ENCODE measurements at places on chromosomes 16 and 17.

DNA sequence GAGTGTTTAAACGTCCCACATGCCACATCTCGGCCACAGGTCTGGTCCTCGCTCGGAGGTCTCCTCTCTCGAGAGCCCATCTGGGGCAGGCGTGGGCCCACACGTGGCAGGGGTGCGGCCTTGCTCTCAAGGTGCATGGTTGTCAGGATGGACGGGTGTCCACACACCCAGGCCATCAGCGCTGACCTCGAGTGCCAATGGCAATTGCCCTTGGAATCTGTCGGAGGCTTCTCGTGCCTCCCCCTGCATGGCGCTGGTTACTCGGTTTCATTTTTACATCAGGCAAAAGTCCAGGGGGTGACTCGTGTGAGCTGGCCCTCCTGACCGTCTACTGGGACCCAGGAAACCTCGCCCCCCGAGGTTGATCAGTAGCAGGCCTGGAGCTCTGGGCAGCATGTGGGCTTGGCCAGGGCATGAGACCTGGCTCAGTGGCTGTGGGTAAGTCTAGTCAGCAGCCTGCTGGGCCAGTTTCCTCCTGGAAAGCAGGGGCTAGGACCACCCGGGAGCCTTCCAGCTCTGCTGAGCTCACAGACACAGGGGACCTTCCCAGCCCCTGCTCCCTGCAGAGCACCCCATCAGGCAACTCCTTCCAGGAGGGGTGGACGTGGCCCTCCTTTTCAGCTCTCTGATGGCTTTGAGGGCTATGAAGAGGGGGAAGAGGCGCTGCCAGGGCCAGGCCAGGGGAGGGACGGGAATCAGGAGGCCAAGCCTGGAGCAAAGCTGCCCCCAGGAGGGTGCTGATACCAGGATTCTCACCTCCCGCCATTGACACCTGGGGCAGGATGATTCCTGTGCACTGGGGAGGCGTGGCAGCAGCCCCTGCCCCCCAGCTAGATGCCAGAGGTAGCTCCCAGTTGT lies 3.7 kb upstream of the ZNF469 start:
- DNase-seq, result no peak

DNA sequence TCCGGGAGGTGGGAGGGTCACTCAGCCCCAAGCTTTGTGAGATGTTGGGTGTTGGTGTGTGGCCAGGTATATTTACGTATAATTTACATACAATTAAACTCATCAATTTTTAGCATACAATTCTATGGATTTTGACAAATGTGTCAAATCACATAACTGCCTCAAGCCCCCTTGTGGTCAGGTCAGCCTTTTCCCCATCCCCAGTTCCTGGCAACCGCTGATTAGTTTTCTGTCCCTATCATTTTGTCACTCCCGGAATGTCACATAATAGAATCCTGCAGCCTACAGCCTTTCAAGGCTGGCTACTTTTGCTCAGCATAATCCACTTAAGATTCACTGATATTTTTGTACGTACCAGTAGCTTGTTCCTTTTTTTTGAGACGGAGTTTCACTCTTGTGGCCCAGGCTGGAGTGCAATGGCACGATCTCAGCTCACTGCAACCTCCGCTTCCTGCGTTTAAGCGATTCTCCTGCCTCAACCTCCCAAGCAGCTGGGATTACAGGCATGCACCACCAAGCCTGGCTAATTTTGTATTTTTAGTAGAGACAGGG lies 19.3 kb upstream of the RAI1 start:
- DNase-seq, result no peak

DNA sequence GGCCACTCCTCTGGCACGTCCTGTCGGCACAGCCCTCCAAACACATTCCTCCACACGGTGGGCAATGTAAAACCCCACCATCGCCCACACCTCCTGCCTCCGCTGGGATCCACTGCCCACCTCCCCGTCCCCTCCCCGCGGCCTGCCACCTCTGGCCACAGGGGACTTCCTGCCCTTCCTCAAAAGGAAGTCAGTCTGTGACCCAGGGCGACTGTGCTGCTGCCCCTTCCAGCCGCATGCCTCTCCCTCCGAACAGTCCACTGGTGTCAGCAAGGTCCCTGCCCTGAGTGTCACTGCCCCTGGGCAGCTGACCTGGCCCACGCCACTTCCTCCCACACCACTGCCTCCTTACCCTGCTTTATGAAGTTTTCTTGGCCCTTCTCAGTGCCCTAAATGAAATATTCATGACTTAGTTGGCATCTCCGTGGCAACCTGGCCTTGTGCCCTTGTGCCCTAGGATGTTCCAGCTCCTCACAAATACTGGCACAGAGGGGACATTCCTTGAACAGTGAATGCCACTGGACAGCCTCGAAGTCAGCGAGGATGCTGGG lies 2.0 kb downstream of the PLD6 start:
- DNase-seq, result no peak

- DNase-seq, result no peak
Observed at GRCh38 chr17:40063187-40063771, 514 bp downstream of the THRA start.

GRCh38 chr17:17408236-17408794 lies 68.5 kb upstream of the MED9 start:
- DNase-seq, result no peak

- no peak for DNase-seq
Observed at GRCh38 chr17:10738521-10739258, 8.9 kb upstream of the TMEM220 start.

GRCh38 chr16:35750701-35751104 lies 2291.3 kb downstream of the TP53TG3F start:
- DNase-seq, result no peak

- DNase-seq, result no peak
Observed at GRCh38 chr17:12509801-12510200, 155.9 kb upstream of the MYOCD start.

DNA sequence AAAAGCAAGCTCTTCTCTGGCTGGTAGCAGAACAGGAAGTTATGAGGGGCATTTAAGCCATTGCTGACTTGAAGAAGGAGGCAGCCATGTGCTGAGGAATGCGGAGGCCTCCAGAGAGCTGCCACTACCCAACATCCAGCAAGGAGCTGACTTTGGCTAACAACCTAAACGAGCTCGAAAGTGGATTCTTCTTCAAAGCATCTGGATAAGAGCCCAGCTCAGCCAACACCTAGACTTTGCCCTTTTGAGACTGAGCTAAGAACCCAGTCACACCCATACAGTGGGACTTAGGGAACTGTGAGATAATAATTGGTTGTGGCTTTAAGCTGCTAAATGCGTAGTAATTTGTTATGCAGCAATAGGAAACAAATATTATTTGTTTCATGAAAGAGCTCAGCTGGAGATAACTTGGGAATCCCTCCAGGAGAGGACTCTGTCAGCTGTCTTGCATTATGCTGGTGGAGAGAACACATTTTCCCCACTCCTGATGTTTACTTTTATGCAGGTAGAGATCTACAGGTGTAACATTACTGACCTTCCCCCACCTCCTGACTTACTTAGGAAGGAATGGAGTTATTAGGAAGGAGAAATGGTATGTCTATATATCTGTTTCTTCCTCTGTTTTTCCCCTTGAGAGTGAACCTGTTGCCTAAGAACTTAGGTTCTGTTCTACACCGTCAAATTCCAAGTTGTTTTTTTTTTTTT lies 52.7 kb upstream of the ZNF629 start:
- no peak for DNase-seq

DNA sequence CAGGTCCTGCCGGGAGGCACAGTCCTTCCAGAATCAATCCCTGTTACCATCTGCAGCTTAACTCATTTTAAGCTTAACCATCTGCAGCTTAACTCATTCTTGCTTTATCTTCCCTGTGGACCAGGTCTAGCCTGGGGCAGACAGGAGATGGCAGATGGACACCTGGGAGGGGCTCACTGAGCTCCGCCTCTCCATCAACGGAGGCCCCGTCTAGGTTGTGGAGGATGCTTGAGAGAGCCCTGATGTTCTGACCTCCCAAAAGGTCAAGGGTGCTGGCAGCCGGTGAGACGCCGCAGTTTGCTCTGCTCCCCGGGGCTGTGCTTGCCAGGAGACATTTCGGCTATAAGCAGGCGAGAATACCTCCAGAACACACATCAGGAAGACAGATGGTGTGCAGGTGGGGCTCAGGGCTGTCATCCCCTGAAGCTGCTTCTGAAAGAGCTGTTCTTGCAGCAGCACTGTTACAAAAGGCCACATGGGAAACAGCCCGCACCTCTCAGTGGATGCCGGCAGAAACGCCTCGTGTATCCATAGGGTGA lies 41.3 kb downstream of the BAIAP2 start:
- no peak for DNase-seq

GRCh38 chr17:40550608-40551007 lies 14.7 kb downstream of the CCR7 start:
- DNase-seq, result no peak

- no peak for DNase-seq
Observed at GRCh38 chr17:82023447-82024241, 539 bp downstream of the LRRC45 start.

DNA sequence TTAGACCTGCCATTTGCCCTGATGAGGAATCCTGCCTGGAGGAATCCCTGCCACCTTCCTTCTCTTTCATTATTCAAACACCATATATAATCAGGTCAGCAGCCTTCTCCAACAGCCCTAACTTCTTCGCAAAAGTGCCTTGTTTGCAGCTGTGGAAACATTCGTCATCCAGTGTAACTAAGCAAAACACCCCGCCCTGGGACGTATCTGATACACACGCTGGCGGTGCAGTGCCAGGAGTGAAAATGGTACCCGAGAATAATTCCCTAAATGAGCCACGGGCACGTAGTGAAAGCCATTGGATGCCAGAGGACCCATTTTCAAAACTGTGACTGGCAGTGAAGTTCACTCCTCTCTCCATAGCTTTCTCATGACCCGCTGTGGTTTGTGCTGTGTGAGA lies 73.7 kb downstream of the IRX3 start:
- DNase-seq, result no peak

DNA sequence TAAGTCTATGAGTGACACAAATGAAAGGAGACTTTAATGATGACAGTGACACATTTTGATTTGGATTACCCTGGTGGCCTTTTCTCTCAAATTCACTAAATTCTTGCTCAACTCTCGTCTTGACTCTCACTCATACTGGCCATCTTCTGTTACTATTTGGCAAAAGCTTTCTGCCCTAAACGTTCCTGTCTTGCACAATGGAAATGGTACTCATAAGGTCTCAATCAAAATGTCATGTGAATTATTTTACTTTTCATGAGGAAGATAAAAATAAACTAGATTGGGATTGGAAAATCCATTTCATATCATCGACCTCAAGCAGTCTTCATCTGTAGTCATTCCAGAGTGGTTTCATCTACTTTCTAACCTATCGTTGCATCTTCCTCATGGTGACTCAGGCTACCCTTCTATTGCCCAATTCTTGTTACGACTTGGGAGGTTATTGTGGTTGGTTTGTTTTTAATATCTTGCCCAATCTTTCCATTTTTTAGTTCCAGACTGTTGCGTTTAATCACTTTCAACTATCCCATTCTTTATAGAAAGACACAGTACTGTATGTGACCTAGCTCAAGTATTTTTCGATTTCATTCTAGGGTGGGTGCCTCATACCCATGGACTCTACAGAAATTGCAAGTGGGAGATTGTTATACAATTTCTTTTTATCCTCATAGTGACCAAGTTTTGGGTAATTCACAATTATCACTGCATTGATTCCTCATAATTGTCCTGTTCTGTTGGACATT lies 317.2 kb upstream of the KCNJ16 start:
- DNase-seq, result no peak

DNA sequence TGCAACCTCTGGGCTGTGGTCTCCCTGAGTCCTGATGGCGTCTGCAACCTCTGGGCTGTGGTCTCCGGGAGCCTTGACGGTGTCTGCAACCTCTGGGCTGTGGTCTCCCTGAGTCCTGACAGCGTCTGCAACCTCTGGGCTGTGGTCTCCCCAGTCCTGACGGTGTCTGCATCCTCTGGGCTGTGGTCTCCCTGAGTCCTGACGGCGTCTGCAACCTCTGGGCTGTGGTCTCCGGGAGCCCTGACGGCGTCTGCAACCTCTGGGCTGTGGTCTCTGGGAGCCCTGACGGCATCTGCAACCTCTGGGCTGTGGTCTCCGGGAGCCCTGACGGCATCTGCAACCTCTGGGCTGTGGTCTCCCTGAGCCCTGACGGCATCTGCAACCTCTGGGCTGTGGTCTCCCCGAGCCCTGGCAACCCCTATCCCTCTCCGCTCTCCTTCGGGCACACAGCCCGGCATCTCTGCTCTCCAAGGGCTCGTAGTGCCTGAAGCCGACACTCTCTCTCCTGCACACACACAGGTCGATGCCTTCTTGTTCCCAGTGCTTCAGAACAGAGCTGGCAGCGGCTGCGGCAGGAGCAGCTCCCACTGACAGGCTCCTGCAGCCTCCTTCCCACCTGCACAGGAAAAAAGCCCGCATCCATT lies 45.6 kb downstream of the METRNL start:
- DNase-seq, result peak; percentile 12

DNA sequence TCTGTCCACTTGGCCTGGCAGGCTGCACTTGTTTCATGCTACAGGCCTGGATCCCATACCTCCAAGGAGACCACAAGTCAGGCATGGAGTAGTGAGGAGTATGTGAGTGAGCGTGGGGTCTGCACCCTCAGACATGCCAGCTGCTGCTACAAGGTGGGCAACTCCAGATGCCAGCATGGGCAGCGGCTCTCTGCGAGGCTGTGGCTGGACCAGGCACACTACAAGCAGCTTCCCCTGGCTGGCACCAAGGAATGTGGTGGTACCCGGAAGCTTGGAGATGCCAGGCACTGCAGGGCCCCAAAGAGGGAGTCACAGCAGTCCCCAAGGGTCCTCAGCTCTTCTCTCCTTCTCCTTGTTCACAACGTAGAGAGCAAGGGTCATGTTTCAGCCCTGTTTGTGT lies 16.1 kb upstream of the DNAH9 start:
- DNase-seq, result no peak

DNA sequence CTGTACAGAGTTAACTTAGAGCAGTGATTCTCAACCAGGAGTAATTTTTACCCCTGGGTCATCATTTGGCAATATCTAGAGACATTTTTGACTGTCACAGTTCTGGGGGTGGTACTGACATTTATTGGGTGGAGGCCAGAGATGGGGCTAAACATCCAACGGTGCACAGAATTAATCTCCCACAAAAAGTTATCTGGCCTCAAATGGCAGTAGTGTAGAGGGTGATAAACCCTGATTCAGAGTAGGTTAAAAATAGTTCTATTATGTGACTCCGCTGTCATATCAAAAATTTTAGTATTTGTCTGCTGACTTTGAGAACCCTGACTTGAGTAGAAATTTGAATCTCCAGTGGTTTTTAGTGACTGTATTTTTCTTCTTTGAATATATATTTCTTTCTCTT lies 19.1 kb downstream of the VPS35L start:
- DNase-seq, result no peak

GRCh38 chr17:33976831-33977230 lies 278.3 kb upstream of the CCL2 start:
- DNase-seq, result no peak
